Stimulated activated effector memory CD8-positive, alpha-beta T cell treated with anti-CD3 and anti-CD28 coated beads, Interleukin-12 subunit alpha, Interleukin-12 subunit beta, amount 100 ng/mL, for 72 hours (primary cell): ENCODE measurements at places on chromosomes 5 and 9.

GRCh38 chr5:111859031-111859430 is 102.0 kb upstream of the NREP start:
- DNase-seq: no peak

DNA sequence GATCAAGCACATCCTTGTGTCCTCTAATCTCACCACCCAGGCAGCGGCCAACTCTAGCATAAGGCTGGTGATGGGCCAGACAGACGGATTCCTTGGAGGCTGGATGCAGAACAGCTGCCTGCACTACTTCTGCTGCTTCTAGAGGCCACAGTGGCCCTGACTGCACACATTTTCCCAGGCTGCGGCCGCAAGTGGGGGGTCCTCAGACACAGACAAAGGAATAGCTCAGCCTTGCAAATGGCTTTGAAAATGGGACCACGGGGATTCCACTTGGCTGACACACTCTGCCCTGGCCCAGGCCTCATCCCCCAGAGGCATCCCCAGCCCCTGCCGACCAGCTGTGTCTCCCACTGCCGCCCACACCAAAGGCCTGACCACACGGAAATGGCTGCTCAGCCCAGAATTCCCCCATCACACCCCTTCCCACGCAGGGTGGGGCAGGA is 540.8 kb downstream of the BNC2 start:
- DNase-seq: no peak

GRCh38 chr5:181149355-181149754 is 2.0 kb downstream of the OR2V2 start:
- DNase-seq: no peak

DNA sequence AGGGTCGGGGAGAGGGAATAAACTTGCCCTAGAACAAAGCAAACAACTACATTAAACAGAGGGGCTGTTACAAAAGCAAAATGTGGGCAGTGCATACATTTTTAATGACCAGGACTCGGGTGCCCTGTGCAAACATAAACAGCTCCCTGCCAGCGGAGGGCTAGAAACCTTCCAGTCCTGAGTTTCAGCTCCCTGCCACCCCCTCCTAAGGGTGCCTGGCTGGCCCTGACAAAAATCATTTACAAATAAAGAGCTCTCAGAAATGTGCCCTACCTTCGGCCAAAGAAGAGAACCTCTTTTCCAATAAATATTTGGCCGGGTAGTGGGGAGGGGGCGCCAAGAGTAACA is 29.5 kb downstream of the FOXD1 start:
- no peak for DNase-seq

DNA sequence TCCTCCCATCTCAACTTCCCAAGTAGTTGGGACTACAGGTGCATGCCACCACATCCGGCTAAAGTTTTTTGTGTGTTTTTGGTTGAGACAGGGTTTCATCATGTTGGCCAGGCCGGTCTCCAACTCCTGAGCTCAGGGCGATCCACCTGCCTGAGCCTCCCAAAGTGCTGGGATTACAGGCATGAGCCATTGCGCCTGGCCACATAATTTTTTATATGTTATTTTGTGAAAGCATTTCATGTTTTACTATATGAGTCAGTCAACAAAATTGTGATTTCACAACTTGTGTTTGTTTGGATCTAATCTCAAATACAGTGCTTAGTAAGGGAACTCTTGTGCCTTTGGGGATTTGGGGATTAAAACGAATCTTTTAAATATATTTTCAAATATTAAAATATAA is 20.0 kb upstream of the FAM120AOS start:
- DNase-seq: no peak

- DNase-seq: no peak
Observed at GRCh38 chr9:110126986-110127864, 80.7 kb downstream of the C9orf152 start.

- no peak for DNase-seq
Observed at GRCh38 chr5:155700333-155700732, 626.6 kb upstream of the SGCD start.

DNA sequence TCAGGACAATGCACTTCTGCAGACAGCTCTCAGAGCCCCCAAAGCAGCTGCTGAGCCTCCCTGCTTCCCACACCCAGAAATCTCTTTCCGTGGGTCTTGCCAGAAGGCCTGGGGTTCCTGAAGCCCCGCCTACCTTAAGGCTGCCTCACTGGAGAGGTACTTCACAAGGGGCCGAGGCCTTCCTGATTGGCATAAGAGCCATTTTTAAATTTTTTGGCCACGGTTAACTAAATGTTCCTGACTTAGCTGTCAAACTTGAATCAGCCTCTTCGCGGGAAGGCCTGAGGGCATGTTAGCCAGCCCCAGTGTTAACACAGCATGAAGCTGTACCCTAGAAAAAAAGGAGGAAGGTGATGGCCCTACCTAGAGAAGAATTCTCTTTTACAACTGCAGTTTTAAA is 20.7 kb upstream of the EPB41L4B start:
- DNase-seq: no peak
